NCI-H1048 (cell line): ENCODE measurements at places on chromosomes 1 and 21.

- DNase-seq: no peak
Observed at GRCh38 chr1:119475866-119476439, 31.1 kb upstream of the HSD3B1 start.

GRCh38 chr1:221093903-221094791 lies 214.9 kb downstream of the HLX start:
- no peak for DNase-seq

DNA sequence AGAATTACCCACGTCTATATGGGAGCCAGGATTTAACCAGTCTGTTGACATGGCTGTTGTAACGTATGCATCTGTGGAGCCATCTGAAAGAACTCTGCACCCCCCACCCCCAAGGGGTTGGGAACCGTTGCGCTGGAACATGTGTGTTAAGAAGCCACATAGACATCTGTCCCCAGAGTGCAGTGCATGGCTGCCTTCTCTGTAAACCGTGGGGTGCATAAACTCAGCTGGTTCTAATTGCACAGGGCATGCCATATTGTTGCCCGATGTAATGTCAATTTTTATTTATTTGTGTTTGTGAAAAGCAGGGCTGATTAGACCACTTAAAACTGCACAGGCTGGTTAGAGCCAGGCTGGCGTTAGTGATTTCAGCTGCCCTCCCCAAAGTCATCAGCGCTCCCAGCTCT lies 70.1 kb upstream of the ROR1 start:
- DNase-seq: no peak

- DNase-seq: no peak
Observed at GRCh38 chr1:235500971-235501540, 3.2 kb downstream of the B3GALNT2 start.

GRCh38 chr1:156775799-156776198 lies 8.5 kb downstream of the PRCC start:
- DNase-seq: no peak

GRCh38 chr21:37863842-37864241 lies 52.4 kb downstream of the KCNJ6 start:
- DNase-seq: no peak

GRCh38 chr1:226061068-226061840 lies 1.3 kb upstream of the H3-3A start:
- DNase-seq: no peak

DNA sequence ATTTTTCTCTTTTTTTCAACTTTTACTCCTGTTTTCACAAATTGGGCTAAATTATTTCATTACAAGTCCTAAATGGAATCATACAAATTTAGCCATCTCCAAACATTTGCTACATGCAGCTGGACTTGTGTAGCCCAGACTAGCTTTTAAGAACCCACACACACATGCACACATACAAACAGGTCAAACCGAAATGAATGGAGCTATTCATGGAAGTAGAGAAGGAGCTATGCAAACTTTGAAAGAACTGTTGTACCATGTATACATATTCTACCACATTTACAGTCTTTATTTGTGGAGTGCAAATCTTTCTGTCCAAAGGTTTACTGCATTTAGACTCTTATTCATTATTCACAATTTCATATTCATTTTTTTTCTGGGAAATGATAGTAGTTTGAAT lies 189.1 kb upstream of the RNPC3 start:
- DNase-seq: peak; percentile 87

GRCh38 chr1:57461405-57461804 lies 37.5 kb upstream of the DAB1 start:
- no peak for DNase-seq

GRCh38 chr1:113860891-113861290 lies 10.6 kb downstream of the PTPN22 start:
- DNase-seq: no peak

DNA sequence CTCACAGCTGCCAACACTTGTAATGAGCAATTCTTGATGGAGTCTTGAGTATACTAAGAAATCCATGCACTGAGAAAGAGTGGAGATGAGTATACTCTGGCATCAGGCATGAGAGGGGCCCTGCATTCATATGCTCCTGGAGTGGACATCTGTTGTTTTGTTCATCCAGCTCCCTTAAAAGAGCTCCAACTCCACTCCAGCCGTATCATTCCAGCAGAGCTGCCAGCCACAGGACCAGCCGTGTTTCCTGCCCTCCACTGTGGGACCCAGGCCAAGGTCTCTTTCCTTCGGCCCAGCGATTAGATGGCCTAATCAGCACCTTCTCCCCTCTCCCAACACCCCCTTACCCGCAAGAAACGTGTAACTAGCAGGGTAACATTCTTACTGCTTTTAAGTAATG lies 144.5 kb downstream of the OMA1 start:
- DNase-seq: no peak

DNA sequence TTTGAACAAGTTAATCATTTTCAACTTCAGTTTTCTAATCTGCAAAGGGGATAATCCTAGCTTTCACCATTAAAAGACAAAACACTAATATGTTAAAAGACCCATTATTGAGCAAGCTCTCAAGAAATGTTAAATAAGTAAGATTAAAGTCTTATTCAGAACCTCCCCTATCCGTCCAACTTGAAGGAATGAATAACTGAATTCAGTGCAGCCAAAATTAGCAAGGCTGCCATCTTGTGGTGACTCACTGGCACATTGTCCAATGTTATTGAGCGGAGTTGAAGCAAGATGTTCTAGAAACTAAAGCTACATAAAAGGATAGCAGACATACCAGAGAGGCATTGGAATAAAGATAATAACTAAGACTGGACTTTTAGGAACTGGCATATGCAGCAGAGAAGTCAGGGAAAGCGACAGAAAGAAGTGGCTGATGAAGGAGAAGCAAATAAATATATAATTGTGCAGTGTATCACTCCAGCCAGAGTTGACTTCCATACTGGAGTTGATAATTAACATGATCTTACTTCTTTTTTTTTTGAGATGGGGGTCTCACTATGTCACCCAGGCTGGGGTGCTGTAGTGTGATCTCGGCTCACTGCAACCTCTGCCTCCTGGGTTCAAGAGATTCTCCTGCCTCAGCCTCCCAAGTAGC lies 8.2 kb upstream of the CAP1 start:
- peak; percentile 10 for DNase-seq
